B cell (primary cell): ENCODE measurements at places on chromosomes 7 and 10.

- no peak for DNase-seq
Observed at GRCh38 chr7:68542831-68543230, 1055.4 kb upstream of the AUTS2 start.

DNA sequence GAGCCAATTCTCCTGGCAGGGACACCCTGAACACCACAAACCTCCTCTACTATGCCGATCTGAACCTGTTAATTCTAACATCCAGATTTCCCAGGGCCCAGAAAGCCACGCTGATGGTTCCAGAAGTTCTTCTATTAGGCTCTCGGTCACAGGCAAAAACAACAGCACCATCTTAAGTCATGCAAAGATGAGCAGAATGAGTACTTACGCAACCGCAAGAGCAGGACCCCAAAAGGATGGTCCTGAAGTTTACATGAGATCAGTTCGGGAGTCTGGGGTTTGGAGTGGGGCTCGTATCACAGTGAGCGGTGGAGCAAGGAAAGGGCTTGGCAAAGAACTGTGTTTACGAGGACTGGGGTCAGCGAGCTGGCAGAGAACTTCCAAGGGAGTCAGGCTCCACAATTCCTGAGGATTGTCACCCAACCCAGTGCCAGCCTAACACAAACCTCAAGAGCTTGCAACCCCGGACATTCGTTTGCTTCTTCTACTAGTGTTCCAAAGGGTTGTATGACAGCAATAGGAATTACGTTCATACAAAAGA lies 532.6 kb downstream of the TNS3 start:
- no peak for DNase-seq

GRCh38 chr7:157989589-157989988 lies 598.0 kb downstream of the PTPRN2 start:
- DNase-seq: no peak

DNA sequence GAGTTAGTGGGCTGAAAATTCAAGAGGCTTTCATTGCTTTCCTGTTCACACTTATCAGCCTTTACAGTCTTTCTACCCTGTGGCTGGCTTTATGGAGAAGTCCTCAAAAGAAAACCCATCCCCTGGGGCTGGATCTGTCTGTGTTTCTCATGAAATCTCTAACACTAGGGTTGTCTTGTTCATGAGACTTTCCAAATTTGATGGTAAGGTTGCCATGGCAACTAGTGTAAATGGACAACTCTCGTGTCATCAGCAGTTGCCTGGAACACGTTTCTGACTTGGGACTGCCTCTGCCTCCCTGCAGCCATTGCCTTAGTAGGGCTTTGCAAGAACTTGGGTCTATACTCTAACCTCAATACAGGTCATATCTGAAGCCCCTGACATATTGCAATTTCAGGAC lies 35.8 kb upstream of the PLPP4 start:
- no peak for DNase-seq
